ENCODE measurements at places on chromosomes 11 and 22. TPM values are rescaled to one million over a fixed set of nuclear protein-coding genes. Genes with fewer than 3 reads are reported as not detected.

Gene TRIM6
- not detected for polyA plus RNA-seq

Gene SCGB1C1
- not detected for polyA plus RNA-seq

Gene RAB38
- 0.40 TPM for polyA plus RNA-seq

Gene OR52A1
- polyA plus RNA-seq, result not detected

Gene TNNT3
- polyA plus RNA-seq, result not detected

Gene TUB
- 130 TPM for polyA plus RNA-seq

Gene CALCA
- not detected for polyA plus RNA-seq

Gene LRRC55
- polyA plus RNA-seq, result 3.3 TPM

Gene SNAP29
- polyA plus RNA-seq, result 7.0 TPM

Gene GDPD4
- polyA plus RNA-seq, result not detected

Gene OSM
- polyA plus RNA-seq, result not detected

Gene KCNJ11
- polyA plus RNA-seq, result 8.0 TPM

Gene SCGB2A2
- polyA plus RNA-seq, result not detected

Gene PHETA2
- 0.22 TPM for polyA plus RNA-seq

Gene NAALAD2
- polyA plus RNA-seq, result 23.4 TPM

Gene NXPE2
- polyA plus RNA-seq, result 0.20 TPM

Gene AIFM3
- polyA plus RNA-seq, result 1.1 TPM

Gene TSGA10IP
- 0.53 TPM for polyA plus RNA-seq

Gene APOA1
- polyA plus RNA-seq, result not detected

Gene KCNJ1
- 0.40 TPM for polyA plus RNA-seq

Gene CHRNA10
- 1.8 TPM for polyA plus RNA-seq

Gene C11orf87
- 8.6 TPM for polyA plus RNA-seq

Gene NOX4
- polyA plus RNA-seq, result 0.71 TPM

Gene PVALB
- polyA plus RNA-seq, result not detected

Gene TSPAN32
- not detected for polyA plus RNA-seq

Gene FAM180B
- not detected for polyA plus RNA-seq

Gene RASL10A
- 0.26 TPM for polyA plus RNA-seq

Gene SEC14L6
- not detected for polyA plus RNA-seq

Gene TRIM49
- polyA plus RNA-seq, result not detected

Gene OR56A1
- polyA plus RNA-seq, result not detected

Gene SLC22A6
- polyA plus RNA-seq, result not detected

Gene CPT1A
- 0.35 TPM for polyA plus RNA-seq

Gene MIAT
- polyA plus RNA-seq, result 529 TPM

Gene VPREB1
- not detected for polyA plus RNA-seq

Gene CCND1
- polyA plus RNA-seq, result 1.7 TPM

Gene CCDC81
- polyA plus RNA-seq, result 1.0 TPM

Gene MAP6
- 200 TPM for polyA plus RNA-seq

Gene SYT7
- 14.0 TPM for polyA plus RNA-seq

Gene PARVB
- 0.18 TPM for polyA plus RNA-seq

Gene GSC2
- polyA plus RNA-seq, result not detected

Gene CRYBB3
- polyA plus RNA-seq, result not detected

Gene PSMC3
- 157 TPM for polyA plus RNA-seq

Gene CD3D
- polyA plus RNA-seq, result not detected

Gene KRTAP5-10
- not detected for polyA plus RNA-seq

Gene FAM181B
- polyA plus RNA-seq, result 1.4 TPM

Gene BRSK2
- 58.2 TPM for polyA plus RNA-seq

Gene CRYBB2
- 2.4 TPM for polyA plus RNA-seq
